ENCODE measurements at places on chromosomes 5 and 9.

DNA sequence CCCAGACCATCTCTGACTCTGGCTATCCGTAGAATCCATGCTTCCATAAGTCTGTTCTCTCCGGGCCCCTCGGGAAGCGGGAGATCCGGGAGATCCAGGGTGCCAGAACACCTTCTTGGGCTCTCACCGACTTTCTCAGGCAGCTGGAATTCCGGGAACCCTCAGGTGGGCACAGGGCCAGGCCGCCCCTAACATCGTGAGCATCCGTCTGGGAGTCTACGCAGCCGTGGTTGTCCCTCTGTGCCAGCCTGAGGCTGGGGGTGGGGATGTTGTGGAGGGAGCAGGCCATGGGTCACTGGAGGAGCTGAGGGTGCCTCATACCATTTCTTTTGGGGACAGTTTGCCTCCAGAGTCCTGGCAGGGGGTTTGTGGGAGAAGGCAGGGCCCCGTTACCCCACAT lies 92.3 kb upstream of the COL5A1 start:
- no peak for DNase-seq

- peak; percentile 9 for DNase-seq
Observed at GRCh38 chr9:126151031-126151685, 175.5 kb upstream of the MVB12B start.

- DNase-seq, result no peak
Observed at GRCh38 chr5:117880932-117881331, 1107.4 kb downstream of the DTWD2 start.

DNA sequence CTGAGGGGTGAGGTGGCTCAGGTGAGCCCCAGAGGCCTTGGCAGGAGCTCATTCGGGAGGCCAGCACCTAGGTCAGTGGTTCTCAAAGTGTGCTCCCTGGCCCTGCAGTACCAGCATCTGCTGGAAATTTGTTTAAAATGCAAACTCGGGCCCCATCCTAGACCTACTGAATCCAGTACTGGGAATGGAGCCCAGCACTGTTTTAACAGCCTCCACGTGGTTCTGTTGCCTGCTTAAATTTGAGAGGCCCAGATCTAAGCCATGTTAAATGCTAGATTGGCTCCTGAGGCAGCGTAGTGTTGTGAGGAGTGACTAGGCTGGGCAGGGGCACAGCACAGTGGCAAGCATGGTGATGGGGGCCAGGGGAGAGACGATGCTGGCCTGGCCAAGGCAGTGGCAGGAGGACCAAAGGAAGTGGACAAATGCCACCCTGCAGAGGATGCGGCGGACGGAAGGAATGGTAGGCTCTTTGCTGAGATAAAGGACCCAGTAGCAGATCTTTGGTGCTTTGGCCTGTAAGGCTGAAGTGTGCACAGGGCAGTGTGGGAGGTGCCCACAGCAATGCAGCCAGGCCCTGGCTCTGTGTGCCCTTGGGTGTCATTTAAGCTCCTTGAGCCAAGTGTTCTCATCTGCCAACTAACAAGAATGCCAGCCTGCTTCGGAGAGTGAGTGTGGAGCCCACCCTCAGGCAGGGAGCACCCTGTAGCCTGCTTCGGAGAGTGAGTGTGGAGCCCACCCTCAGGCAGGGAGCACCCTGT lies 4.2 kb downstream of the PRR7 start:
- DNase-seq, result no peak

- DNase-seq, result peak; percentile 22
Observed at GRCh38 chr9:124527781-124528180, 20.6 kb upstream of the NR5A1 start.

All from adipocyte (in vitro differentiated cells).